ENCODE measurements at places on chromosomes 13 and 19.
A peak's percentile ranks its signal among the peaks of the same experiment; 100 is the strongest.

DNA sequence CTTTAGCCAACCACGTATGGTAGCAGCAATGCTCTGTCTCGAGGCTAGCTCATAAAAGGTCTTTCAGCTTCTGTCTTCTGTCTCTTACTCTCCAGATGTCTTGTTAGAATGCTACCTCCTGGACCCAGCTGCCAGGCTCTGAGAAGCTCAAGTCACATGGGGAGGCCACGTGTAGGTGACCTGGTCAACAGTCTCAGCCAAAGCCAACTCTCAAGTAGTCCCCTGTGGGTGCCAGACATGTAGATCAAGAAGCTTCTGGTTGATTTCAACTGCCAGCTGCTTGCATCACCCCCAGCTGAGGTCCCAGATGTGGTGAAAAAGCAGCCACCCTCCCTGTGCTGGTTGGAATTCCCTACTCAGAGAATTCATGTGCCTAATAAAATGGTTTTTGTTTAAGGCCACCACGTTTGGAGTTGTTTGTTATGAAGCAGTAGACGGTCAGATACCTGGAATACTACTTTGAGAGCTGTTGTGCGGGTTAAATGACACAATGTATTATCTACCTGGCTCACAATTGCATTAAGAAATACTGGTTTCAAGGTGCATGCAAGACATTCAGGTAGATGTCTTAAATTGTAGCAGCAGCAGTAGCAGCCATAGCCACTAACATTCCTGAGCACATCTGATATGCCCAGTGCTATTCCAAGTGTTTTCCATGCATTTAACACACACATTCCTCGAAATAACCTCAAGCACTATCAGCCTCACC is 131.0 kb upstream of the RFC3 start:
- DNase-seq, result no peak

- DNase-seq, result peak; percentile 93
Observed at GRCh38 chr19:58154679-58155648, 4.4 kb upstream of the ZNF329 start.

- peak; percentile 29 for DNase-seq
Observed at GRCh38 chr19:55703790-55704215, 28.8 kb downstream of the EPN1 start.

DNA sequence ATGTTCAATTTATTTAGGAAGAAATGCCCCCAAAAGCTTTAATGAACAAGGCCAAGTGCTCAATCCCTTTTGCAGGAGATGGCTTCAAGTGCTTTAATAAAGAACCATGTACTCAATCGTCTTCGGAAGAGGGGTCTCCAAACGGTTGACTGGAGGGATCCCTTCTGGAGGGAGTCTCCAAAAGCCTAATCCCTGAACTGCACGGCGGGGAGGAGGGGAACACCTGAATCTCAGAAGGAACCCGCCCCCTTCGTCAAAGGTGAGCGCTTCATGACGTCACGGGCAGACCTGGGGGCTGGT is 505 bp downstream of the PAF1 start:
- DNase-seq, result peak; percentile 91

DNA sequence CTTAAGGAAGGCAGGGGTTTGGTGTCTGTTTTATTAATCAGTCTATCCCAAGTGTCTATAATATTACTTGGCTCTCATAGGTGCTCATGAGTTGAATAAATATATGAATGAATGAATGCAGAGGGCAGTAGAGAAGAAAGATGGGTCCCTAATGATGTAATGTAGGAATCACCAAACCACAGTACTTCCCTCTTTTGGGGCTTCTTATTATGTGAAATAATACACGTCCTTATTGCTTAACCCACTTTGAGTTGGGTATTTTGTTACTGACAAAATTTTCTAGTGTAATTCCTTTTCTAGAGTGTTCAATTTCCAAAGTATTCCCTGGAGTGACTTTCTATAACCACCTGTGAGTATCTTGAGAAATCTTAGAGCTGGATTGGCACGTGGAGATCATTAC is 13.2 kb downstream of the KLK5 start:
- DNase-seq, result no peak

DNA sequence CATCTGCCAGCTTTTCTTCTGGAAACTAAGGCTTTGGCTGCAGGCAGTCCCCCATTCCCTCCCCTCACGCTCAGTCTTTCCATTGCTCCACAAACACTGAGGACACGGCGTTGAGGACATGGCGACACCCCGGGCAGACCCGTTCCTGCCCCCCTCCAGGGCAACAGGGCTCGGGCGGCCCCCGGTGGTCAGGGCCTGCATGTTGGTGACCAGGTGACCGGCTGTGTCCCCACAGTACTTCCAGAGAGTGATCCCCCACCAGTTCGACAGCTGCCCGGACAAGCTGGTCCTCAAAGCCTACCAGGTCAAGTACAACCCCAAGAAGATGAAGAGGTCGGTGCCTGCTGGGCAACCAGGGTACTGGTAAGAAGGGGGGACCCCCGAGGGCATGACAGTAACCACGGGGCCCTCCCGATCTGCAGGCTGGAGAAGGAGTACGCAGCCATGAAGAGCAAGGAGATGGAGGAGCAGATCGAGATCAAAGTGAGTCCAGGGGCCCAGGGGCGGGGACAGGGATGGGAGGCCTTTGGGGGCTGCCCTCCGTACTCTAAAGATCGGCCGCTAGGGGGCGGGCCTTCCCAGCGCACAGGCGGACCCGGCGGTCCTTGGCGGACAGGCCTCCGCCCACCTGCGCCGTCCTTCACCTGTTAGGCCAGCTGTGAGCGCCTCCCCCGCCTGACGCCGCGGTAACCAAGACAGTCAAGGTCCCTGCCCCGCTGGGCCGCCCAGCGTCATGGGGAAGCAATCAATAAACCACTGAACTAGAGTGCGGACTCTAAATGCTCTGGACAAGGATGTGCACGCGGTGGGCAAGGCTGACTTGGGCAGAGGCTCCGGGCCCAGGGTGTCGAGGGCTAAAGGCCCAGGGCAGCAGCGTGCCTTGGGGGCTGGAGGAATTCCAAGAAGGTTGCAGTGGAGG is 21.1 kb downstream of the PRR36 start:
- peak; percentile 66 for DNase-seq

DNA sequence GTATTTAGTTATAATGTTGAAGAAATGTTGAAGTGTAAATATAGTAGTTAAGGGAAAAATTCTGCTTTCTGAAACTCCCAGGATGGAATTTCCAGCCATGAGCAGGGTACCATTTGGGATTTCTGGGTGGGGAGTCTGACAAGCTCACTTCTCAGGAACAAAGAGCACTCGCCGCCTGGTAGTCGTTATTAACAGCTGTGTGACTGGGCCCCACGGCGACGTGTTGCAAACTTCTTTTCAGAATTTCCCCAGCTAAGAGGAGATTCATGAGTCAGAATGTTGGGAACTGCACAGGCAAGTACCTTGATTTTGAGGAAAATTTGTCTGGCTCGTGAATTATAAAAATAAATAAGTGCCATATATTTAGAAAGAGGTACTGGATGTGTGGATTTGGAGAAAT is 103.7 kb downstream of the LACC1 start:
- no peak for DNase-seq

GRCh38 chr19:2774083-2774679 is 8.9 kb downstream of the SGTA start:
- no peak for DNase-seq

- no peak for DNase-seq
Observed at GRCh38 chr19:47437500-47437899, 18.2 kb upstream of the MEIS3 start.

DNA sequence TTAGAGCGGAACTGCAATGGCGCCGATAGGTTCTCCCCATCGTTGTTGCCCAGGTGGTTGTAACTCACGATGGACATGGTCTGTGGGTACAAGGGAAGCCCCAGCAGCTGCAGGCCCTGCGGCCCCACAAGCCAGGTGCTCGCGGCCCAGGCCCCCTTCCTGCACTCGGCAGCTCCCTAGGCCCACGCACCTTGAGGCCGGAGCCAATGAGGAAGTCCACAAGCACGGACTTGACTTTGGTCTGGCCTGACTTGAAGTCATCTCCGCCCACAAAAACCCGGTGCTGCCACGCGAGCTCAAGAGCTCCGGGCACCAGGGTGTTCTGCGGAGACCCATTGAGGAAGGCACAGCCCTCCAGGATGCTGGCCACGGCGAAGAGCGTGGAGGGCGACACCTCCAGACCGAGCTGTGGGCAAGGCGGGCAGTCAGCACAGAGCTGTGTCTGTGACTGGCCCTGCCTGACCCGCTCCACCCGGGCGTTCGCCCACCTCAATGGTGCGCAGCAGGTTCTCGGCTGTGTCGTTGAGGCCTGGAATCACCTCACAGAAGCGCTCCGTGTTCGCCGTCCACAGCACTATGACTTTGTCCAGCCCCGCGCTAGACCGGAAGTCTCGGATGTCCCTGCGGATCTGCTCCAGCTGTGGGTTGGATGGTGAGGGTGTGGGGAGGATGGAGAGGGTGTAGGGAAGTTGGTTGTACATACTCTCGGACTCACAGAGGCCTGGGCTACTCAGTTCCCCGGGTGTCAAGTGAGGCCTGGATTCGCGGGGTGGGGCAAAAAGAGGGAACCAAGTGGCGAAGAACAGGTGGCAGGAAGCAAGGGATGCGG is 1.9 kb downstream of the ISYNA1 start:
- DNase-seq, result no peak

DNA sequence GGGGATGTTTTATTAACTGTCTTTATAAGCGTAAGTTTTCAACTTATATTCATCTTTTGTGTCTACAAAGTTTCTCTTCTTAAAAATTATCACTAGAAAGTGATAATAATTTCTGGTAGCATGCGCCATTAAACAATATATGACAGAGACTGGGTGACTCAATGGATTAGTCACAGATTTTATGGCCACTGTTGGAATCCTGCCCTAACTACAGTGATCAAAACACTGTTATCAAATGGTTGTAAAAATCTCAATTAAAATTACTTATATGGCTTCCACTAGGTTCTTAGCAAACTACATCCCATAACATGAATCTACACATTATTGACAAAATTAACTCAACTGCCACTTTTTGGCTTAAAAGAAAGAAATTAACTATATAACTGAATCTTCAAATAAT is 350.0 kb downstream of the DACH1 start:
- no peak for DNase-seq

- DNase-seq, result no peak
Observed at GRCh38 chr13:85864963-85865530, 65.8 kb upstream of the SLITRK6 start.

GRCh38 chr13:64849196-64849595 is 2380.9 kb downstream of the PCDH9 start:
- no peak for DNase-seq

DNA sequence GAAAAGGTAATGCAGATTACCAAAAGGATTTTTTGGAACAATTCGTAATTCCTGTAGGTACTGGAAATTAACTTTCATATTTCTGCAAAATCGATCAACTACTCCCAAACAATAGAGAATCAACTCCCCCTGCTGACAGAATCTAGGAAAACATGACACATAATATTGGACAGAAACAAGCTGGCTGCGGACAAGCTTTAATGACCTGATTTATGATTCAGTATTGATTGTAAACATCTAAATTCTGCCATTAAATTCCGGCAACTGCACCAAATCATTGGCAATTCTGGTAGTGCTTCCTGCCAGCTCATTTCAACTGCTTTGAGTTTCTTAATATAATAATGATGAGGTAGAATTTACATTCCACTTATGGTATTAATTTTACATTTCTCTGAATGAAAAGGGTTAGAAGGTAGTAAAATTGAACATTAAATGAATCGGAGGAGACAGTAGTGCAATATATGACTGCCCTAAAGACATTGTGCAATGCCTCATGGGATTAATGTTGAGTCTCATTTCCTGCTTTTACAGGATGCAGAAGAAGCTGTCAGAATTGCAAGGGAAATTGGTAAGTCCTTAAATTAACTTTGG is 146.5 kb downstream of the PCCA start:
- DNase-seq, result no peak

DNA sequence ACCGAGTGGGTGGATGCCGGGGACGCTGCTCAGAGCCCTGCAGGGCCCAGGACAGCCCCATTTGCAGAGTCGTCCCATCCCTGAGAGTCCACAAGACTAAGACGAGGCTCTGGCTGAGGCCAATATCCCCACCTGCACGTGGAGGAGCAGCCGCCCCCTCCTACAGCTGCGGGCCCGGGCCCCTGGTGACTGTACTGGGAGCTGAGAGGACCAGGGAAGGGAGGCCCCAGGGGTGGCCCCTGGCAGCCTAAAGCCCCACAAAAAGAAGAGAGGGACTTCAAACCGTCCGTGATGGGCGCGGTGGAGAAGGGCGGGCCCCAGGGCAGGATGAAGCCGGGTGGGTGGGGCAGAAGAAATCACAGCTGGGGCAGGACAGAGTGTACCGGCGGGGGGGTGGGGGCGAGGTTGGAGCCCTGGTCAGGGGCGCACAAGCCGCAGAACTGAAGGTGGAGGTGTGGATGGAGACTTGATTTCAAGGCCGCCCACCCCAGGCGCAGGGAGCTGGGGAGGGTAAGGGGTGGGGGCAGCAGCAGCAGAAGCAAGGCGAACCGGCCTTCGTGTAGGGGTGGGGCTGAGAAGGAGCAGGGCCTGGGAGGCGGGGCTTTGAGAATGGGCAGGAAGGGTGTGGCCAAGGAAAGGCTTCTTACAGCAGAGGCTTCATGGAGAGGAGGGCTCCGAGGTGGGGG is 12.9 kb downstream of the CFD start:
- peak; percentile 91 for DNase-seq

DNA sequence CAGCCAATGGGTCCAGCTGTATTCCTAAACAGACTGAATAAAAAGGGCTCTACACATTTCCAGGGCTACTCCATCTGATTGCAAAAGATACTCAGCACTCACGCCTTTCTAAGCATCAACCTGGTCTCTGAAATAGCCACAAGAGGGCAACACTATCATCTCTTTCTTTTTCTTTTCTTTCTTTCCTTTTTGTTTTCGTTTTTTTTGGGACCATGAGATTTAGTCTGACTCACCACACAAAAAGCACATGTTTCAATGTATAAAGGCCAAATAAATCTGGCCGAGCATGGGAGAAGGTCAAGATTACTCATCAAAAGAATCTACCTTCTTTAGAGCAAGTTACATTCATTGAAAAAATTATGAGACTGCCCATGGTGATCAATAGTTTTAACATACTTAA is 805.6 kb upstream of the ARGLU1 start:
- DNase-seq, result no peak

GRCh38 chr13:48110931-48111721 is 16.2 kb upstream of the MED4 start:
- DNase-seq, result no peak

- peak; percentile 33 for DNase-seq
Observed at GRCh38 chr13:99085139-99085807, 107.4 kb upstream of the DOCK9 start.

GRCh38 chr19:50829801-50830200 is 3.6 kb downstream of the KLK15 start:
- DNase-seq, result no peak

DNA sequence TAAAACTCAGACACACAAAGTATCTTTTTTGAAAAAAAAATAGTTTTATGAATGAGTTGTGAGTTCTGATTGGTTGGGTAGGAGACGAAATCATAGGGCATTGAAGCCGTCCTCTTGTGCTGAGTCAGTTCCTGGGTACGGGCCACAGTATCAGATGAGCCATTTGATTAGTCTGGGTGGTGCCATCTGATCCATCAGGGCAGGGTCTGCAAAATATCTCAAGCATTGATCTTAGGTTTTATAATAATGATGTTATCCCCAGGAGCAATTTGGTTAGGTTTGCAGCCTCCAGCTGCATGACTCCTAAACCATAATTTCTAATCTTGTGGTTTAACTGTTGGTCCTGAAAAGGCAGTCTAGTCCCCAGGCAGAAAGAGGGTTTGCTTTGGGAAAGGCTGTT is 1310.6 kb downstream of the SLITRK1 start:
- DNase-seq, result no peak

Measured in CD4-positive, alpha-beta T cell treated with Interleukin-4 for 1 hour (primary cell).